ENCODE measurements at places on chromosomes 2 and 18.

GRCh38 chr2:228140934-228141528, 40.5 kb downstream of the SPHKAP start:
- DNase-seq = peak; percentile 38

DNA sequence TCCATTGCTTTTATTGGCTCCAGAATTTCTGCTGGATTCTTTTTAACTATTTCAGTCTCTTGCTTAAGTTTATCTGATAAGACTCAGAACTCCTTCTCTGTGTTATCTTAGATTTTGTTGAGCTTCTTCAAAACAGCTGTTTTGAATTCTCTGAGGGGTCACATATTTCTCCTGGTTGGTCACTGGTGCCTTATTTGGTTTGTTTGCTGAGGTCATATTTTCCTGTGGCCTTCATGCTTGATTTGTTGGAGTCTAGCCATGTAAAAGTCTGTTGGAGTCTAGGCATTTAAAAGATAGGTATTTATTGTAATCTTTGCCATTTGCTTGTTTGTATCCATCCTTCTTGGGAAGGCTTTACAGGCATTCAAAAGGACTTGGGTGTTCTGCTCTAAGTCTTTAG, 398.7 kb downstream of the DSEL start:
- no peak for DNase-seq

DNA sequence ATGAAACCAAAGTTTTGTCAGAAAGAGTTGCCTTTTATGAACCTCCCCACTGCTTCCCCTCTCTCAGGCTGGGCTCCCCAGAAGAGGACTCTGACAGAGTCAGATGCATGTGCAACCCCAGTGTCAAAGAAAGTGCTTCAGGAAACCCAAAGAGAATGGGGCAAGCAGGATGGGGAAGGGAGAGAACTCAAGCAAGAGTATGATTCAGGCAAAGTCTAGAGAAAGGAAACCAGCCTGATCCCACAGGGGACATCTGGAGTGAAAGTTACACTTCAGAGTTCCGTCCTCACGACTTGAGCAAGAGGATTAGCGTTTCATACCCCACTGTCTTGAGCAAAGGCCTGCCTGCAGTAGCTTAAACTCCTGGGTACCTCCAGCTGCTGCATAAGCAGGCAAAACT, 51.8 kb upstream of the EPC2 start:
- DNase-seq = no peak

GRCh38 chr2:228819701-228820100, 451.4 kb downstream of the PID1 start:
- no peak for DNase-seq

GRCh38 chr2:30159766-30160165, 13.0 kb downstream of the YPEL5 start:
- DNase-seq = no peak

DNA sequence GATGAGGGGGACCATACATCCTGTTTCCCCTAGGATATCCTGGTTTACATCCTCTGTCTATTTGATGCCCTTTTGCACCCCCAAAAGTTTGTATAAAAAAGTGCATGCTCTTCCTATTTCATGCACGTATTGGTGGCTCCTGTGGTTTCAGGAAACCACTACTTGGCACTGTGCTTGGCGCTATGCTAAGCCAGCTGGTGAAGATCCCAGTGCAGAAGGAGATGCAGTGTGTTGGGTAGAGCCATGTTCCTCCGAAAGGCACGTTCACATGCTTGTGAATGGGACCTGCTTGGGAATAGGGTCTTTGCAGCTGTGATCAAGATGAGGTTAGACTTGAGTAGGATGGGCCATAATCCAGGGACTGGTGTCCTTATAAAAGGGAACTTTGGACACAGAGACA, 419.7 kb downstream of the GALR1 start:
- DNase-seq = no peak

- no peak for DNase-seq
These were observed 427.2 kb downstream of the PLCL1 start for GRCh38 chr2:198231562-198231961.

- DNase-seq = no peak
These were observed 672.9 kb upstream of the SOX11 start for GRCh38 chr2:5019324-5019723.

GRCh38 chr2:191030521-191031154, 16.7 kb upstream of the STAT1 start:
- peak; percentile 80 for DNase-seq

DNA sequence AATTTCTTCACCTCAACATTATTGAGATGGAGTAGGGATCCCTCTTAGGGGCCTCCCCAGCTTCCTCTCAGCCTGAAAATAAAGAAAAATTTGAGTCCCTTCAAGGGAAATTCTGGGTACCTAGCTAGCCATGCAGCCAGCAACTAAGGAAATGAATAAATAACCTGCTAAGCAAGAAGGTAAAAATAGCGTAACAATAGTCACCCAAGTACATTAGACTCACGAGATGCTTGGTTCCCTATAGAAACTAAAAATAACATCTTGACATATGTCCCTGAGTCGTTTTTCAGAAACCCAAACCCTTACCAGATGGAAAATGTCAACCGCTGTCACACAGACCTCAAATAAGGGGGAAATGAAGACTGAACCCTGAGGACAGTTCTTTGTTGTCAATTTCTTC, 51.9 kb downstream of the CACNB4 start:
- DNase-seq = no peak

- DNase-seq = no peak
These were observed 44.0 kb downstream of the ATP6V1C2 start for GRCh38 chr2:10765461-10765860.
